M059J (cell line): ENCODE measurements at places on chromosomes 11 and 22. TPM values are rescaled to one million over a fixed set of nuclear protein-coding genes. Genes with fewer than 3 reads are reported as not detected.

PANX3 gene
- total RNA-seq = not detected in 2 replicates

APLNR gene
- not detected in 2 replicates for total RNA-seq

- DNase-seq = no peak
Measured at GRCh38 chr11:119782739-119783072, 53.7 kb upstream of the NECTIN1 start.

- DNase-seq = no peak
Measured at GRCh38 chr11:68335683-68336082, 23.3 kb downstream of the LRP5 start.

DNA sequence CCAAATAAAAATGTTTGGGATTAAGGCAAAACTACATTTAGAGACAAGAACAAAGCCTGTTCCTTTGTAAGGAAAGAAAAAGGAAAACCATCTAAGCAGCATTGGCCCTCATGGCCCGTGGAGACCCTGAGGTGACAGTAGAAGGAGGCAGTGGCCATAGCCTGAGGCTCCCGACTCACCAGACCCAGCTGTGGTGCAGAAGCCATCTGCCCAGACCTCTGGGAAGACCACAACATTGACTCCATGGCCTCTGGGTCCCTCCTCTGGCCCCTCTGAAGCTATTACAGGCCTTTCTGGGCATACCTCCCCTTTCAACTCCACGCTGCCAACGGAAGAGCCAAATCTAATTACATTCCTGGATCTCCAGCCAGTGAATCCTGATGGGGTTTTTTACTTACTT is 6.4 kb downstream of the PRAME start:
- peak; percentile 6 for DNase-seq

OR6T1 gene
- not detected in 2 replicates for total RNA-seq

MCHR1 gene
- total RNA-seq = 0.07 TPM in 1 of 2 replicates, not detected in the other

PRDM11 gene
- 3.5 and 6.1 TPM in 2 replicates for total RNA-seq

SCGB1A1 gene
- total RNA-seq = not detected in 2 replicates

DNA sequence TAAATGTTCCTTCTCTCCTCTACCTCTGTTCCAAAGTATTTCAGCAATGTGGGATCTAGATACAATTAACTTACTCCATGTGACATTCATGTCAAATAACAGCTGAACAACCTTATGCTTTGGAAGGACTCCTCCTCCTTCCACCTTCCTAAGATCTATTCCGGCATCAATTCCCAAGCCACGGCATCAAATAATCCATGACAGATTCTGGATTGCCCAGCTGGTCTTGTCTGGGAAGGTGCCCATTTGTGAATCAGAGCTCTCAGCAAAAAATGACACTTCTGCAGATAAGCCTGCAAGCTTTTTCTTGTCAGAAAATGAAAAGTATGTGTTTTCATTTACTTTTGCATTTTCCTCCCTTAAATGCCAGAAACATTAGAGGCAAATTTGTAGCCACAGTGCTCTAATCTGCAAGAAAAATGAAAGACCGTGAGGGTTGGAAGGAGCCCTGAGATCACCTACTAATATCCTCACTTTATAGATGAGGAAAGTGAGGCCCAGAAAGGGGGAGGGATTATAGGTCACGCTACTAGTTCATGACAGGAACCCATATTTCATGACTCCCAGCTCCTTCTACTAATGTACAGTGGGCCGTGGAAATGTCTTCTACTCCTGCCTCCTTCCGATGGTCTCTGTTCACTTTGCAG is 124.0 kb downstream of the ME3 start:
- peak; percentile 46 for DNase-seq

WBP2NL gene
- total RNA-seq = 0.54 TPM in 1 of 2 replicates, not detected in the other

DNA sequence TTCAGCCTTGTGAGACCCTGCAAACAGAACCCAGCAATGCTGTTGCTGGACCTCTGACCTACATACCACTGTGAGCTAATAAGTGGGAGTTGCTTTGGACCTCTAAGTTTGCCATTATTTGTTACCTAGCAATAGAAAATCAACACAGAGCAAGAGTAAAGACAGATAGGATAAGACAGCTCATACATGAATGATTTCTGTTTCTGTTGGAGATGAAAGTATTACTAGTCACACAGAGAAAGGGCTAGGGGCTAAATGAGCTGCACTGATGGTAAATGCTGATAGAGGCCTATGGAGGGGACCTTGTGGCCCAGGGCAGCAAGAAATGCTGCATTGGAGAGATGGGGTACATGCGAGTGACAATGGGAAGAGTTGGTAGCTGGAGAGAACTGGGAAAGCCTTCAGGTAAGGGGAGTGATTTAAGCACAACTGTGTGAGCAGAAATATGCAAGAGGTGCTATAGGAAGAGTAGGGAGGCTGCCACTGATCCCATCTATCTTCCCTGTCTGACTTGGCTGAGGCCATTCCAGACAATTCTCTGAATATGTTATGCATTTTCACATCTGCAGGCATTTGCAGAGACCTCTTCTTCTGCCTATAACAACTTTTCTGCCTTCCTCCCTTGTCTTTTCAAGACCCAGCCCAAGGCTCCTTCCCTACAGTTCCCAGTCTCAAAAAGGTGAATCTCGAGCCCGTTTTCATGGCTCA is 46.1 kb upstream of the SYN3 start:
- DNase-seq = peak; percentile 28

DNA sequence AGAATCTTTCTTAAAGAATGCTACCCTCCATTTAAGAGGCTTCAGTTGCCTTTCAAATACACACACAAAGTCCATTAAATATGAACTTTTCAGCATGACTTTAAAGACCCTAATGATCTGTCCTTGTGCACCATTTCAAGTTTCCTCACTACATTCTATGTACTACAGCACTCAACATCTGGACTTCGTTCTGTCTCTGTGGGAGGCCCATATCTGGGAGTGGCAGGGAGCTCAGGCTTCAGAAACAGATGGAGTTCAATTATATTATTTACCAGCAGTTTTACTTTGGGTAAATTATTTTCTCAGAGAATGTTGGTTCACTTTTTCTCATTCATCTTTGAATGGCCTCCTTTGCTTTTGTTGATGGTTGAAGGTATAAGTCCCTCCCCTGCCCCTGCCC is 67.4 kb downstream of the ANO3 start:
- no peak for DNase-seq

SLC22A25 gene
- total RNA-seq = not detected in 2 replicates

- no peak for DNase-seq
Measured at GRCh38 chr22:27581688-27582087, 219.9 kb downstream of the MN1 start.

DNA sequence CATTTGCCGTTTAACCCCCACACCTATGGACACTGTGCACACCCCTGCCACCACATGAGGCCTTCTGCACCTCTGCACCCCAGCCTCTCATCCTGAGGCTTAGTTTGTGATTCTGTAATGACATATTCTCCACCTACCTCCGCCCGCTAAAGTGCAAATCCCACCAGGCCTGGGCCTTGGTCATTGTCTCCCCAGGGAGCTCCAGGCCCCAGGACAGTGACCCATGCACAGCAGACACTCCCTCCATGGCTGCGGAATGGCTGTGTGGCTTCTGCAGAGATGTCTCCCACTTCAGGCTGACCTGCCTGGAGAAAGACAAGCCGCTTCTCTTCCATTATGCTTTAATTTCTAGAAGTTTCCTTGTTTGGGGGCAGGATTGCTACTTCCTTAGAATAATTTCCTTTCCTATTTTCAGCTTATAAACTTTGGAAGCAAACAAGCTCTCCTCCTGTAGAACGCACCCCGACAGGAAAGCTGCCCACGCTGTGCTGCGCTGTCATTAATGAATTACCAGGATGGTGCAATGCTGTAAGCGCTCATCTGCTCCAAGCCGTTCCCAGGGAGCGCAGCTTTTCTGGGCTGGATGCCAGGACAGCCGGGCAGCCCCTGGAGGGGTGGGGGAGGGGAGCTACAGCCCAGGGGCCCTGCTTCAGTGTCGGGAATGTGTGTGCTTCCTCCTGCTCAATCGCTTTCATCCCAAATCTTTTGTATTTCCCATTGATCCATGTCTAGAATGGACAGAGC is 618.0 kb downstream of the BRD1 start:
- no peak for DNase-seq

PLEKHB1 gene
- 0.76 TPM in 1 of 2 replicates, not detected in the other for total RNA-seq

DNA sequence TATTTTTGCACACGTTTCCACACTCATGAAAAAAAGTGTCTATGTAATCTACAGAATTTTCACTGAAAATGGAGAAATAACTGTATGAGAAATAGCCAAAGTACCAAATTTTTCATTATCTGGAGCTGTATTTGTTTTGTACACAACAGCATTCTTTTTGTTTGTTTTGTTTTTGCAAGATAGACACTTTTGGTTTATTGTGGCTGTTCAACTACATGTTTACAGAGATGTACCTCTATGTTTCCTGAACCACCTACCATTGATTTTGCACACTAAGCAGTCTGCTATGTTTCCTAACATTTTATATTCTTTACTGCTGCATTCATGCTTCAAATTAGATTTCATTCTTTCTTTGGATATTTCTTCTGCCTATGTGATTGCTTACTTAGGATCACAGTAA is 116.3 kb downstream of the ELP4 start:
- no peak for DNase-seq

- DNase-seq = peak; percentile 7
Measured at GRCh38 chr11:112087212-112087611, 539 bp downstream of the SDHD start.

RFPL1 gene
- total RNA-seq = not detected in 2 replicates

DNA sequence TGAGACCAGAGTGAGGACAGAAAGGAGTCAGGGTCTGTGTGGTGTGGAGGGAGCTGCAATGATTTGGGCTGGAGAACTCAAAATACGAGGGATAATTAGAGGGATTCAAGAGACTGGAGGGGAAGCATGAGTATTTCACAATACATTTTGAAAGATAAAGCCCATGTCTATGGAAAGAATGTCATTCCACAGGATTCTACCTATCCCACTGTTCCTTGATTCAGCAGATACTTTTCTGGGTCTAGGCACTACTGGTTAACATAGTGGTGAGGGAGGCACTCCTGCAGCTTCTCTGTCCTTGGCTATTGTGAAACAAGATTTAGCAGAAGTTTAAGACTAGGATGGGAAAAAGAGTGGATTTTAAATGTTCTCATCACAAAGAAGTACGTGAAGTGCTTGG is 72.9 kb upstream of the RASSF10 start:
- DNase-seq = no peak

DNA sequence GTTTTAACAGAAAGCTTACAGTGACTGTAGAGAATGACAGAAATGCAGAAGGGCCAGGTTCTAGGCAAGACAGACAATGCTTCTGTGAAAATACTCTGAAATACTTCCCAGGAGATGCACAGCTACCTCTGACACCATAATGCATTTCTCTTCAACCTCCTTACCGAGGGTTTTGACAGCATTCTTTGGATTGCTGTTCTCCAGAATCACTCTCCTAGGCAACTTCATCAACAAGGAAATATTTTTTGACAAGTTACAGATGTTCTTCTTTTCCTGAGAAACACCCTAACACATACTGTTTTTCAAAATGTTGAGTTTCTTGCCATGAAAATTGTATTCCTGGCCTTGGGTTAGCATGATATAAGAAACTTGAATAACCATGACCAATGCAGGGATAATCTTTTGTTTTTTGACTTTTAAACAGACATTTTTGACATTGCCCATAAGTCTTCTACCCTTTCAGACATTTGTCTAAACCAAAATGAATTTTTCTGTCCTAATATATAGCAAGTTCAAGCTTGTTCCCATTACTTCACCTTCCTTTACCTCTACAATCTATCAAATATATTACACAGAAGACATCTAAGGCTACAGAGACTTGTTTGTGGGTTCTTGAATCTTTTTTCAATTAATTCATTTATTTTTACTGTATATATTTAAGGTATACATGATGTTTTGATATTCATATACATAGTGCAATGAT is 108.1 kb downstream of the CCDC34 start:
- DNase-seq = peak; percentile 23

CARD10 gene
- total RNA-seq = 8.3 and 10.6 TPM in 2 replicates

GRCh38 chr11:14414470-14415461 is 55.8 kb upstream of the RRAS2 start:
- peak; percentile 77 for DNase-seq

DNA sequence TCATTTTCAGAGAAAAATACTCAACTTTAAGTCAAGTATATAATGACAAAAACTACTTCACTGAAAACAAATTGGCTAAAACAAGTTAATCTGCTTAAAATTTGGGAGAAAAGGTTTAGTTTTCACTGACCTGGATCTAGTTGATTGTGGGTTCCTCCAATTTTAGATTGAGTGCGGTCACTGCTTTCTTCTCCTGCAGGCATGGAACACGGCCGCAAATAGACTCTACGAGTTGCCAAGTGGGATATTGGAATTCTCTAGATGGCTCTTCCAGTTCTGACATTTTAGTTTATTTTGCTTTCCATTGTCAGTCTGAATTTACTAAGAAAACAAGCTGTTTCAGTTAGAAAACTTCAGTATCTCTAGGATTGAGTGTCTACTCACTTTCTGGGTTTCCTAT is 12.3 kb downstream of the OR4C5 start:
- no peak for DNase-seq

MMP27 gene
- not detected in 2 replicates for total RNA-seq
